Activated CD8-positive, alpha-beta memory T cell treated with anti-CD3 and anti-CD28 coated beads for 24 hours (primary cell): ENCODE measurements at places on chromosomes 1 and 21.

- DNase-seq, result no peak
These were observed 51.2 kb upstream of the STUM start for GRCh38 chr1:226497276-226497833.

DNA sequence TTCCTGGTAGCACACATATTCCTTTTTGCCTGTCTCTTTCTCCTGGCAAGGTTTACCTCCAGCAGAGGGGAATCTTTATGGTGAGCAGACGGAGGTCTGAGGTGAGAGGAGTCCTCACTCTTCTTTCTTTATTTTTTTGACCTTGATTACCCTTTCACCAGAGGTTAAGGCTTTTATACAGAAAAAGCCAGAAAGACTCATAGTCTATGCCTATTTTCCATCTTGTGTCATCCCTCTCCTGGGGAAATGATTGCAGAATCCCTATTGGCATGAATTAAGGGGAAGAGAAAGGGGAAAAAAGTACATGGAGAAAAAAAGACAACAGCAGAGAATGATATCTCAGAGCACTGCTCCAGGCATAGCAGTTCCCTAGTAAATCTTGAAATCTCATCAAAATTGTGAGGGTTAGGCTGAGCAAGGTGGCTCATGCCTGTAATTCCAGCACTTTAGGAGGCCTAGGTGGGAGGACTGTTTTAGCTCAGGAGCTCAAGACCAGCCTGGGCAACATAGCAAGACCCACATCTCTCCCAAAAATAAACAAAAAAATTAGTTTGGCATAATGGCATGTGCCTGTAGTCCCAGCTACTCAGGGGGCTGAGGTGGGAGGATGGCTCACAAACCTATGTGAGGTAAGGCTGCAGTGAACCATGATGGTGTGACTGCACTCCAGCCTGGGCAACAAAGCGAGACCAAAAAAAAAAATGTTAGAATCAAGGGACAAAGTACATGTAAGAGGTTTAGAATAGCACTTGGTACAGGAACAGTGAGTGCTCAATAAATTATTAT is 1.2 kb upstream of the XPR1 start:
- no peak for DNase-seq

- DNase-seq, result no peak
These were observed 42.6 kb downstream of the CACNA1S start for GRCh38 chr1:201069636-201070035.

GRCh38 chr1:40951943-40952743 is 27.4 kb upstream of the CTPS1 start:
- DNase-seq, result peak; percentile 84

DNA sequence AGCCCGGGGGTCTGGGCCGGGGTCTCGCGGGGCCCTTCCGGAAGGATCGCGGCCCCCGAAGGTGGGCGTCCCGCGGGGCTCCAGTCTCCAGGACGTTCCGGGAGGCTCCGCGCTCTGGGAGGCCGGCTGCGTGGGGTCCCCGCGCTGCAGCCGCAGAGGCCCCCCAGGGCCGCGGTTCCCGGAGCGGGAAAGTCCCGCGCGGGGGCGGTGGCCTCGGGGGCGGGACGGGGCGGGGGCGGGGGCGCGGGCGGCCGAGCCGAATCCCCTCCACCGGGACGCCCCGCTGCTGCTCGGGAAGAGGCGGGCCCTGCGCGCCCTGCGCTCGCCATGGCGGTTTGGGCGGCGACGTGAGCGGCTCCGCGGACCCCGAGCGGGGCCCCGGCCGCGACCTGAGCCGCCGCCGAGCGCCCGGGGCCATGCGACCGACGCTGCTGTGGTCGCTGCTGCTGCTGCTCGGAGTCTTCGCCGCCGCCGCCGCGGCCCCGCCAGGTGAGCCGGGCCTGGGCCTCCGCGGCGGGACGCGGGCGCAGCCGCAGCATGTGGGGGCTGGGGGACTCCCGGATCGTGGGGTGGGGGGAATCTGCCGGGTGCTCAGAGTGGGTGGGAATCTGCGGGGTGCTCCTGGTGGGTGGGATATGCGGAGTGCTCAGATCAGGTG is at the start of gene IFNGR2:
Gene IFNGR2, plus strand, starts transcription at position 286 of the 658 bp plus-strand sequence. Its CDS starts 131 bp downstream, at position 417.
- peak; percentile 75 for DNase-seq

GRCh38 chr1:242542271-242542670 is 17.8 kb upstream of the PLD5 start:
- no peak for DNase-seq

- no peak for DNase-seq
These were observed 19.7 kb upstream of the NRDC start for GRCh38 chr1:51898090-51898734.

DNA sequence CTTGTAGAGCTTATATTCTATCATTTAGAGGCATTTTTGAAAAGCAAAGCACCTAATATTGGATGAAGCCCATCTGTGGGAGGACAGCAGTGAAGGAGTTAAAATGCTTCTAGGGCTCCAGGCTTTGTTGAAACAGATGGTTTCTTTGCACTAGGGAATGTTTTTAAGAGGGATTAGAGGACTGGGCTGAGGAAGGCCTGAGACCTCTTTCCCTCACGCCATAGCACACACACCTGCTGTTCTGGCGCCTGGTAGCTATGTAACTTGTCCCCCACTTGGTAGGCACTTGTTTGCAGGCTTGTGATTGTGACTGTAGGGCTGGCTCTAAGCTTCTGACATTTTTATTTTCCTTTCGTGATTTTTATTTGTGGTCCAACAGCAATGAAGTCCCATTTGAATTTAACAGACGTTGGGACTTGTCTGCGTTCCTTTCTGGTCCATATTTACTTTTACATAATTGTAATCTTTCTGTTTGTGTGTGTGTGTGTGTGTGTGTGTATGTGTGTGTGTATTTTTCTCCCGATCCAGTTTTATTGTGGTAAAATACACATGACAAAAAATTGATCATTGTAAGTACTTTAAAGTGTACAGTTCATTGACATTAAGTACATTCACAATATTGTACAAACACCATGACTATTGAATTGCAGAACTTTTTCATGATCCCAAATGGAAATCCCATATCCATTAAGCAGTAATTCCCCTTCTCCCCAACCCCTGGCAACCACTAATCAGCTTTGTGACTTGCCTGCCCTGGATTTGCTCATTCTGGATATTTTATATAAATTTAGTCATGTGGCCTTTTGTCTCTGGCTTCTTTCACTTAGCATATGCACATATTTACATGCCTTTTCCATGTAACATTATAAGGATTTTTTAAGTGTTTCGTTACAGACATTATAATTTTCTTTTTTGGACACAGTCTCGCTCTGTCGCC is 33.5 kb upstream of the MACF1 start:
- no peak for DNase-seq

DNA sequence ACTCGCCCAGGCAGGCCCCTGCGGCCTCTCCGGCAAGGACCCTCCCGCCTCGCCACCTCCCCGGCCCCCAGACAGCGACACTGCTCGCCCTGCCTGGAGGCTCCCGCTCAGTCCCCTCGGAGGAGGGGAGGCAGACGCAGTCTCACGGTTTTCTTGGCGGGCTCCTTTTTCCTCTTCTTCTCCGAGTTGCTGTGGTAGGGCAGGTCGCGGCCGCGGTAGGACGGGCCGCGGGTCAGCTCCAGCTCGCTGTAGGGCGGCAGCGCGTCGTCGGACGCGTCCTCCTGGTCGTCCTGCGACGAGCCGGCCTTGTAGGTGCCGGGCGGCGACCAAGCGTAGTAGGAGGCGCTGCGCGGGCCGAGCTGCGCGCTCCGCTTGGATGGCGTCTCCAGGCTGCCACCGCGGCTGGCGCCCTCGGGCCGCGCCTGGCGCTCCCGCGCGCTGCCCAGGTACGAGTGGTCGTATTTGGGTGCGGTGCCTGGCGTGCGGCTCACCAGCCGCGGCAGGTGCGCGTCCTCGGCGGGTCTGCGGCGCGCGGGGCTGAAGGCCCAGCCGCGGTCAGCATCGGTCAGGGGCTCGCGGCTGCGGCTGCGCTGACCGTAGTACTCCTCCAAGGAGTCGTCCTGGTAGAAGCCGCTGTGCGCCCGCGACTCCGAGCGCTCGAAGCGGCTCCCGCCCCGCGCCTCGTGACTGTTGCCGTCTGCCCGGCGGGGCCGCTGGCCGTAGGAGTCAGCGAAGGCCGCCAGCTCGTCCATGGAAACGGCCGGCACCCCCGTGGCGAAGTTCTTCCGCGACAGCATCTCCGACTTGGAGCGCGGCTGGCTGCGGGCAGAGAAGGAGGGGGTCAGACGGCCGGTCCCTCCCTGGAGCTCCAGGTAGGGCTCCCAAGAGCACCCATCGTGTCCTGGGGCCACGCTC is 44.8 kb upstream of the TADA1 start:
- no peak for DNase-seq
